Fibroblast of villous mesenchyme (primary cell): ENCODE measurements at places on chromosomes 3 and 15. TPM values are rescaled to one million over a fixed set of nuclear protein-coding genes. Genes with fewer than 3 reads are reported as not detected.

Gene SV2B
- not detected in 2 replicates for total RNA-seq

Gene SERINC4
- total RNA-seq = under 0.01 TPM in 1 of 2 replicates, not detected in the other

- no peak for DNase-seq
These were observed 204.6 kb downstream of the PLCL2 start for GRCh38 chr3:17089314-17089700.

Gene STAB1
- total RNA-seq = under 0.01 and 0.43 TPM in 2 replicates

GRCh38 chr15:66400351-66400774, 13.7 kb downstream of the MAP2K1 start:
- no peak for DNase-seq

Gene GOLGA6D
- total RNA-seq = not detected in 2 replicates
